ENCODE measurements at places on chromosomes 16 and 17.

GRCh38 chr17:66348584-66349165 is 46.3 kb downstream of the PRKCA start:
- peak; percentile 77 for DNase-seq

- DNase-seq = peak; percentile 61
These were observed 101.8 kb downstream of the FOXL1 start for GRCh38 chr16:86680162-86680561.

DNA sequence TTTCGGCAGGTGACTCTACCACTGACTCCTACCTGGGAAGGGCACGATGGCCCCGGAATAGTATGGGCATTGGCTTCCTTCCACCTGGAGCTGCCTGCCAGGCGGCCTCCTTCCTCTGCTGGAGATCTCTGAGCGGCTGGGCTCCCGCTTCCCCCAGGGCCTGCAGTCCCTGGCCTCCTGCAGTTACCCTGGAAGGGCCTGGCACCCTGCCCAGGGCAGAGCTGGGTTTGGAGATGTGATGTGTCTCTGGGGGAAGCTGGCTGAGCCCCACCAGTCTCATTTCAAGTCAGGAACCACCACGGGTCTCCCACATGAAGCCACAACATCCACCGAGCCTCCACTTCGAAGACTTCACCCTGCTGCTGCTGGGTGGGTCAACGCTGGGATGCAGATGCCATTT is 97.9 kb downstream of the IRF8 start:
- DNase-seq = no peak

GRCh38 chr16:10578474-10579316 is 1.7 kb downstream of the EMP2 start:
- no peak for DNase-seq

- DNase-seq = peak; percentile 55
These were observed 9.1 kb upstream of the SLC12A3 start for GRCh38 chr16:56855946-56856345.

Measured in umbilical cord (tissue), 2 donors.